ENCODE measurements at places on chromosomes 2 and 18.

DNA sequence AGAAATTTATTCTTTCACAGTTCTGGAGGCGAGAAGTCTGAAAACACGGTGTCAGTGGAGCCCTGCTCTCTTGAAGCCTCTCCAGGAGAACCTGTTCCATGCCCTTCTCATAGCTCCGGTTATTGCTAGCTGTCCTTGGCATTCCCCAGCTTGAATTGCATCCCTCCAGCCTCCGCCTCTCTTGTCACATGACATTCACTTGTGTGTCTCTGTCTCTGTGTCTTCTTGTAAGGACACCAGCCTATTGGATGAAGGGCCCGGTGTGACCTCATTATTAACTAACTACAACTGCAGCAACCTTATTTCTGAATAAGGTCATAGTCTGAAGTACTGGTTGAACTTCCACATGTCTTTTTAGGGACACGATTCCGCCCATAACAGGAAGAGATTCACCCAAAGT lies 4.5 kb upstream of the PRSS56 start:
- DNase-seq = no peak

- no peak for DNase-seq
Measured at GRCh38 chr2:31534636-31535035, 46.1 kb downstream of the SRD5A2 start.

- DNase-seq = no peak
Measured at GRCh38 chr2:129793431-129793902, 186.0 kb upstream of the RAB6C start.

DNA sequence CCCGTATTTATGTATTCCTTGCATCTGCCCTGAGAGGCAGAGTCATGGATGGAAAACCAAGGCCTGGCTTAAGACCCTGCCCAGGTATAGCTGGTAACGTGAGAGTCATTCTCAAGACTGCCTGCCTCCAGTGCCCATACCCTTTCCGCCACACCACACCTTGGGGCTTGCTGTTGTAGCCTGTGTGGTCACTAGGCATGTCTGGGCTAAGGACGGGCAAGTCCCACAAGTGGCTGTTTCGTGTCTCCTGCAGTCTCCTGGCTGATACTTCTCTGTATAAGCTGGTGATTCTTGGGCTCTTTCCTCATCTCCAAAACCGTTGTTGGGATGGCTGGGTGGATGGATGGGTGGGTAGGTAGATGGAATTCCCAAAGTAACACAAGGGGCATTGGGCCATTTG lies 269.8 kb downstream of the KLHL29 start:
- DNase-seq = no peak

- no peak for DNase-seq
Measured at GRCh38 chr2:12514631-12515437, 201.9 kb upstream of the TRIB2 start.

GRCh38 chr2:14635391-14635871 lies 2.9 kb downstream of the LRATD1 start:
- no peak for DNase-seq

Measured in activated T-helper 1 cell treated with anti-CD3 and anti-CD28 coated beads, Interleukin-2, amount 50 U/mL, for 16 hours (primary cell).